ENCODE measurements at places on chromosomes 11 and 22. TPM values are rescaled to one million over a fixed set of nuclear protein-coding genes. Genes with fewer than 3 reads are reported as not detected.
A peak's percentile ranks its signal among the peaks of the same experiment; 100 is the strongest.

The KRTAP5-11 gene
- not detected for total RNA-seq

The AMBRA1 gene
- total RNA-seq, result 33.0 TPM

The TRPC6 gene
- total RNA-seq, result 14.3 TPM

The MMP7 gene
- not detected for total RNA-seq

The OR52N4 gene
- total RNA-seq, result not detected

The CLCF1 gene
- total RNA-seq, result 4.3 TPM

The TESMIN gene
- not detected for total RNA-seq

The POTEH gene
- not detected for total RNA-seq

The GAL gene
- total RNA-seq, result 11.8 TPM

The MGAT3 gene
- 1.4 TPM for total RNA-seq

DNA sequence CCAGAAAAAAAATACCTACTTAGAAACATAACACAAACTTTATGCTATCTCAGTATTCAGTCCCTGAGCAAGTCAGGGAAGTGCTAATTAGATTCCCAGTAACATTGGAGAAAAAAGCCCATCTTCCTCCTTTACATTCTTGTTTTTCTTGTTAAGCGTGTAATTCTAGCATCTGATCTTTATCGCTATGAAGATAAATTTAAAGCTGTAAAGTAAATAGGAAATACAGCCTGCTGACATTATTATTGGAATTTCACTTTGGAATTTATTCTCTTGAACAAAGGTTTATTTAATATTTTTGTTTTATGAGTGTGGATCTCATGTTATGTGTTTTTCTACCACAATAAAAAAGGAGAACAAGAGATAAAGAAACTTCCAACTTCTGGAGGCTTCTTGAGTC lies 13.9 kb downstream of the ALKBH3 start:
- no peaks in the 10 kb centered on the region for H3K27me3 ChIP-seq
- H3K4me3 ChIP-seq, result no peak overlapping the region
- H3K4me1 ChIP-seq, result no peaks in the 10 kb centered on the region
- H3K27ac ChIP-seq, result no peak overlapping the region

DNA sequence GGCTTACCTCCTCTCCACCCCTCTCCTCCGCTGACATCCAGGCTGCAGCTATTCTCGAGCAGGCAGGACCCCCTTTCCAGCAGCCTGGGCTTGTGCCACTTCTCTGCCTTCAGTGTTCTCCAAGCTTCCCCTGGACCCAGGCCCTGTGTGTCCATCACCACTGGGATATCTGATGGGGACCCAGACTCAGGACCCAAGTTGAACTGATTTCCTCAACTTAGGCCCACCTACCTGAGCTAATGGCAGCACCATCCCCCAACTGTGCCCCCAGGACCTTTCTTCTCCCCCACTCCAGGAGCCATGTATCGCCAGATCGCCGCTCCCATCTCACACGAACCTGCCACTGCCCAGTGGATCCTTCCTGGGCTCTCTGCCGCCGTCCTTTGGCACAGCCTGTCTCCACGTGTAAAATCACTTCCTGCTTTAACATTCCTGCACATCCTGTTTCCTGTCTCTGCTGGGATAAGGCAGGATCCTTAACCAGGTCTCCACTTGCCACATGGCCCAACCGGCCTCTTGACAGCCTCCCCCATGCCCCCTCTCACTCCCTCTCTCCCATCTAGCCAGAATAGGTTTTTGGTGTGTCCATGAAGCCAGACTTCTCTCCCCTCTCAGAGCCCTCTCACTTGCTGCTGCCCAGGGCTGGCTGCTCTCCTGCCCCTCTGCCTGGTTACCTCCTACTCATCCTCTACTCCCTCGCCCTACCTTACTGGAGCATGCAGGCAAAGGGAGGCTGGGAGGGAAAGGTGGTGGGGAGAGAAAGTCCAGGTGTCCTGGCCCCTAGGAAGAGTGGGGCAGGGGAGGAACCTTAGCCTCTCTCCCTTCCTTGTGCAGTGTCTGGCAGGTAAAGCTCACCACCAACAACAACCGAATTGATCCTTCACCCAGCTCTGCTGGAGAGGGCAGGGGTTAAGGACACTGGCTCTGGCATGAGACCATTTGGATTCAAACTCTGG lies 9.4 kb downstream of the SPATA19 start:
- no peak for DNase-seq
- no peaks in the 10 kb centered on the region for H3K27me3 ChIP-seq
- H3K4me3 ChIP-seq, result no peak overlapping the region
- no peak overlapping the region for H3K27ac ChIP-seq
- H3K4me1 ChIP-seq, result peaks cover 4% of the 10 kb centered on the region
- H3K36me3 ChIP-seq, result no peaks in the 10 kb centered on the region

DNA sequence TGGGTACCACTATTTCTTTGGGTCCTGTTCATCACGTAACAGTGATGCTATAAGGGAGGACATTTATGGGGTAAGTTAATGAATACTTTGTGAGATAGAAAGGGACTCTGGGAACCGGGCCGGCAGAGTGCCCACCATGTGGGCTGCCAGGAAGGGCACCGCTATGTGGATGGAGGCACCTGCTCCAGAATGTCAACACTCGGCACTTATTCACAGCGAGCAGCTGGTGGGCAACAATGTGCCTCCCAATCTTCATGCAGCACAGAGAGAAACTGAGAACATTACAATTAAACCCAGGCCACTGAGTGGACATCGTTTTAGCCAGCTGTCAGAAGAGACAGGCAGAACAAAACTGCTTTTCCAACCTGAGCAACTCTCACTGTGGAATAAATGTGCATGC lies 15.8 kb upstream of the ELFN2 start:
- H3K36me3 ChIP-seq, result no peaks in the 10 kb centered on the region
- no peak overlapping the region for H3K4me3 ChIP-seq
- no peaks in the 10 kb centered on the region for H3K4me1 ChIP-seq

GRCh38 chr11:36230779-36231699 lies 58.2 kb downstream of the COMMD9 start:
- no peaks in the 10 kb centered on the region for H3K4me1 ChIP-seq
- no peaks in the 10 kb centered on the region for H3K27me3 ChIP-seq
- no peaks in the 10 kb centered on the region for H3K36me3 ChIP-seq
- H3K4me3 ChIP-seq, result no peak overlapping the region
- no peak for DNase-seq
- H3K27ac ChIP-seq, result peak overlapping the region; percentile 45

- no peak overlapping the region for H3K4me3 ChIP-seq
- H3K27me3 ChIP-seq, result no peaks in the 10 kb centered on the region
- H3K27ac ChIP-seq, result no peak overlapping the region
- no peak for DNase-seq
- no peaks in the 10 kb centered on the region for H3K4me1 ChIP-seq
Observed at GRCh38 chr11:129946965-129947364, 51.6 kb upstream of the NFRKB start.

DNA sequence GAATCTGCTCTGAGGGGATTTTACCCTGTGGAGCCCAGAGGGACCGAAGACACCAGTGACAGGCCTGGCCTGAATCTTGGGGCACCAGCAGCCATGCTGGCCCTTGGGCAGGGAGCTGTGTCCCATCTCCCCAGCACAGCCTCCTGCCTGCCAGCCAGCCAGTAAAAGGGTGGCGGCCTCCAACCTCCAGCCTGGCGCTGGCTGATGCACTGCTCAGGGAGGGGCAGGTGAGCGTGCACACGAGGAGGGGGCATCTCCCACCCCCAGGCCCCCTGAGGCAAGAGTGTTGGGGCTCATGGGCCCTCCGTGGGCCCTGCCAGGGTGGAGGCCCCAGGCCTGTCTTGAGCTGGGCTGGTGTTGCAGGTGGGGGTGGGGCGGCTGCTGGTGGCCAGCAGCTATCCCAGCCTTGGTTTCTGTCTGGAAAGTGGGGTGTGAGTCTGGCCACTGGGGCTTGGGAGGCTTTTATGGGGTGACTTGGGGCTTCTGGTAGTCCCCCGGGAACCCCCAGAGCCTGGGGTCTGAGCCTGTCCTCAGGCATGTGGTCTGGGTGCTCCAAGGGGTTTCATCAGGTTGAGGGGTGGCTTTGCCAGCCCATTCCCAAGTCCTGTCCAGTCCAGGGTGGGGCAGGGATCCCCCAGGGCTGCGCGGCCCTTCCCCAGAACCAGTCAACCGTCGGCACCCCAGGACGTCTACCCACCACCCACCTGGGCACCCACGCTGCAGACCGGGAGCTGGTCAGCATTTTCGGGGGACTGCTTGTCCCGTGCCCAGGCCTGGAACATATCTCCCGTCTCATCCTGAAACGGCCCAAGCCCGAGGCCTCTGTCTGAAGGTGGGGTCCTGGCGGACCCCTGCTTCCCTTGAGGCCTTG lies 17.8 kb downstream of the TSPAN4 start:
- H3K4me3 ChIP-seq, result no peak overlapping the region
- no peaks in the 10 kb centered on the region for H3K36me3 ChIP-seq
- no peaks in the 10 kb centered on the region for H3K27me3 ChIP-seq
- peaks cover 24% of the 10 kb centered on the region for H3K4me1 ChIP-seq
- H3K27ac ChIP-seq, result peak overlapping the region; percentile 67
- no peak for DNase-seq

DNA sequence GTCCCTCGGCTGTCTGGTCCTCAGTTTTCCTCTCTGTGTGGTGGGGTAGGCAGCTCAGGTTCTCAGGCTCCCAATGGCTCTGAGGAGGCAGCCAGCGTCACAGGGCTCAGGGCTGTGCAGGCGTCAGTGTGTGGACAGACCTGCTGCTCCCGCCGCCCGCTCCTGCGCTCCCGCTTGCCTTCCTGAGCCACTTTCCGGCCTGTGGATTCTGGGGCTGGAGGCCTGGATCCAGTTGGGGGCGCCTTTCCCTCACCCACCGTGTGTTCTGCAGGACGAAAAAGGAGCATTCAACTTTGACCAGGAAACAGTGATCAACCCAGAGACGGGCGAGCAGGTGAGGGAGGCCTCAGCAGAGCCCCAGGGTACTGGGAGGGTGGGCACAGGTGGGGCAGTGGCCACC lies 14.7 kb downstream of the DPP3 start:
- H3K36me3 ChIP-seq, result peaks cover 10% of the 10 kb centered on the region
- no peak overlapping the region for H3K27ac ChIP-seq
- H3K4me3 ChIP-seq, result no peak overlapping the region
- no peaks in the 10 kb centered on the region for H3K4me1 ChIP-seq
- no peaks in the 10 kb centered on the region for H3K27me3 ChIP-seq

DNA sequence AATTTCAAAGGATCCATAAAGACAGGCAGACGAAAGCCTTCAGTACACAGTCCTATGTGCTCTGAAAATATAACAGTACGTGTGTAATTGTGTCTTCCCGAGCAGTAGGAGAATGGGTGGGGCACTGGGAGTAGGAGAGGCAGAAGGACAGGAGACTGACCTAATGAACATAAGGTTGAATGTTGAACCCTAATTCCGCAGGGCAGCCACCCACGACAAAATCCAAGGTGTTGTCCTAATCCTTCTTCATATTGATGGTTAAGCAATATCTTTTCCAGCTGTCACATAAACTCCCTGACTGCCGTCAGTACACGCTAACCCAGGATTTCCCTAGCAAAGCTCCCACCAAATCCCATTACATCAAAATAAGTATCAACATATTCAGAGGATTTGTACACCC lies 34.5 kb downstream of the SPATA19 start:
- H3K27ac ChIP-seq, result no peak overlapping the region
- no peak for DNase-seq
- H3K27me3 ChIP-seq, result no peaks in the 10 kb centered on the region

- H3K27me3 ChIP-seq, result no peaks in the 10 kb centered on the region
- peak overlapping the region; percentile 100 for H3K27ac ChIP-seq
- H3K4me3 ChIP-seq, result no peak overlapping the region
Observed at GRCh38 chr22:36327922-36328551, 59.7 kb downstream of the MYH9 start.

GRCh38 chr22:48553119-48553518 lies 1274.6 kb downstream of the BRD1 start:
- H3K36me3 ChIP-seq, result no peaks in the 10 kb centered on the region
- H3K4me3 ChIP-seq, result no peak overlapping the region
- no peaks in the 10 kb centered on the region for H3K4me1 ChIP-seq
- DNase-seq, result no peak
- no peak overlapping the region for H3K27ac ChIP-seq

DNA sequence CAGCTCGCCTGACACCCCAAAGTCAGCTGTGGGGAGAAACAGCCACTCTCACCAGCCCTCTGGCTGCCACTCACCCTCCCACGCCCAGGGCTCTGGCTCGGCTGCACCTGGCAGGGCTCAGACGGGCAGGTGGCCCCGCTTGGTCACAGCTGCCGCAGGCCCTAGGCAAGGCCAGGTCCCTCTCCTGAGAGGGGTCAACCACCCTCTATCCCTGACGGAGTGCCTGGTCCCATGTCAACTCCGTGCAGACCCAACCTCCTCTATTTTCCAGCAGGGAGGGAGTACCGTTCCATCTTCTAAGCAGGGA lies 1.9 kb downstream of the MAP4K2 start:
- H3K36me3 ChIP-seq, result peaks cover 4% of the 10 kb centered on the region
- no peaks in the 10 kb centered on the region for H3K27me3 ChIP-seq
- H3K4me1 ChIP-seq, result no peaks in the 10 kb centered on the region
- peak overlapping the region; percentile 93 for H3K27ac ChIP-seq
- no peak overlapping the region for H3K4me3 ChIP-seq
- DNase-seq, result peak; percentile 63

DNA sequence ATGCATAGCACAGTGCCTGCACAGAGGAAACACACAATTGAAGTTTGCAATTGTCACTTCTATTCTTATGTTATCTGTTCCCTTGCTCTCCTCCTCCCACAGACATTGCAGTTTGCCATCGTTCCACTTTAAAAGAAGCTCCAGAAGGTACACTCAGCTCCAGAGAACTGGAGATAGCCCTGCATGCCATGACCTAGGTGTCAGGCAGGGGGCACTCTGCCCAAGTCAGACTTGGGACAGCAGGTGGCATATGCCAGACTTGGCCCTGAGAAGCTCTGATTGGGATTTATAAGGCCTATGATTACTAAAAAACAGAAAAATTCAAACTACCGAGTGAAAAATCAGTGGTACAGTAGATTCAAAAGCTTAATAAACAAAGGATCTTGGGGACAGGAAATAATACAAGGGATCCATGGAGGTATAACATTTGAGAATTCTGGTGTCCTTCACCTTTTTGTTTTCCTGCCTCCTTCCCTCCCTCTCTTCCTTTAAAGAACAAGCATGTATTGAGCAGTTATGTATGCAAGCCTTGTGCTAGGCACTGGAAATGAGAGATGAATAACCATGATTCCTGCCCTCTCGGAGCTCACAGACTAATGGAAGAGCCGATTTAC lies 40.0 kb downstream of the TENM4 start:
- H3K4me3 ChIP-seq, result no peak overlapping the region
- no peaks in the 10 kb centered on the region for H3K27me3 ChIP-seq
- H3K27ac ChIP-seq, result no peak overlapping the region
- DNase-seq, result no peak
- H3K4me1 ChIP-seq, result no peaks in the 10 kb centered on the region

DNA sequence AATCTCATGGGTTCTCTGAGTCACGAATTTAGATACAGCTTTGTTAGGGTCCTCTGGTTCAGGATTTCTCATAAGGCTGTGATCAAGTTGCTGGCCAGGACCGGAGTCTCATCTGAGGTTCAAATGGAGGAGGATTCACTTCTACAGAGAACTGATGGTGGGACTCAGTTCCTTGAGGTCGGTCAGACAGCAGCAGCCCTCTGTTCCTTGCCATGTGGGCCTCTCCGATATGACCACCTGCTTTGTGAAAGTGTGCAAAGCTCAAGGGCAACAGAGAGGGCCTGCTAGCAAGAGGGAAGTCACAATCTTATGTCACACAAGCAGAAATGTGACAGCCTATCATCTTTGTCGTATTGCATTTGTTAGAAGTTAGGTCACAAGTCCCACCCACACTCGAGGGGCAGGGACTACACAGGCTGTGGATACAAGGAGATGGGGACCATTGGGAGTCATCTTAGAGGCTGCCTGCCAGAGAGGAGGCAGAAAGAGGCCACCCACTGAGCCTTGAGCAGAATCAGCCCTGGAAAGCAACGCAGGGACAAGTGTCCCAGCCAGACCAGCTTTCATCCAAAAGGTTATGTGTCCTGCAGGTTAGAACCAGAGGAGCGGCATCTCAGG lies 34.5 kb downstream of the RPUSD4 start:
- no peaks in the 10 kb centered on the region for H3K27me3 ChIP-seq
- H3K4me3 ChIP-seq, result no peak overlapping the region
- no peaks in the 10 kb centered on the region for H3K36me3 ChIP-seq

GRCh38 chr11:74403607-74404321 lies 5.5 kb upstream of the PGM2L1 start:
- no peak overlapping the region for H3K4me3 ChIP-seq
- H3K4me1 ChIP-seq, result no peaks in the 10 kb centered on the region
- no peak overlapping the region for H3K27ac ChIP-seq
